A375 (cell line): ENCODE measurements at places on chromosomes 4 and X. TPM values are rescaled to one million over a fixed set of nuclear protein-coding genes. Genes with fewer than 3 reads are reported as not detected.

The ZNF330 gene
- 25.7 and 27.7 TPM in 2 replicates for total RNA-seq

The RHOXF1 gene
- total RNA-seq: not detected in 2 replicates

The NEUROG2 gene
- total RNA-seq: 0.26 TPM in 1 of 2 replicates, not detected in the other

The SPOCK3 gene
- total RNA-seq: 1.4 and 2.2 TPM in 2 replicates

The FAM9C gene
- not detected in 2 replicates for total RNA-seq

The SNCA gene
- 11.4 and 12.3 TPM in 2 replicates for total RNA-seq

The AMOT gene
- 9.3 and 9.4 TPM in 2 replicates for total RNA-seq

The FATE1 gene
- total RNA-seq: not detected in 2 replicates

The AREG gene
- total RNA-seq: 17.4 and 20.0 TPM in 2 replicates

The SOWAHB gene
- not detected in 2 replicates for total RNA-seq

The RAB33A gene
- total RNA-seq: not detected in 2 replicates

The IL9R gene
- total RNA-seq: 0.11 and 0.16 TPM in 2 replicates

The PDE5A gene
- total RNA-seq: 0.93 and 0.98 TPM in 2 replicates

The MAOB gene
- 0.08 TPM in 1 of 2 replicates, not detected in the other for total RNA-seq

The CT45A1 gene
- 66.5 and 103 TPM in 2 replicates for total RNA-seq

The ARHGAP4 gene
- total RNA-seq: 65.6 and 85.4 TPM in 2 replicates

The FGFBP1 gene
- 4.7 and 4.8 TPM in 2 replicates for total RNA-seq

The HSPA4L gene
- 2.1 and 3.6 TPM in 2 replicates for total RNA-seq

The AMMECR1 gene
- total RNA-seq: 6.7 and 8.5 TPM in 2 replicates

The TCEANC gene
- 0.57 and 0.58 TPM in 2 replicates for total RNA-seq

The SMIM31 gene
- not detected in 2 replicates for total RNA-seq

The LNX1 gene
- total RNA-seq: 3.2 and 3.4 TPM in 2 replicates

The TMEM154 gene
- 3.1 and 4.2 TPM in 2 replicates for total RNA-seq

The CFP gene
- total RNA-seq: 0.58 and 1.1 TPM in 2 replicates

The PPP1R2C gene
- total RNA-seq: not detected in 2 replicates

The GRSF1 gene
- 49.3 and 57.9 TPM in 2 replicates for total RNA-seq

The WWC2 gene
- 21.4 and 30.6 TPM in 2 replicates for total RNA-seq
